Activated CD8-positive, alpha-beta memory T cell treated with anti-CD3 and anti-CD28 coated beads for 1 hour (primary cell): ENCODE measurements at places on chromosomes 7 and 10.

DNA sequence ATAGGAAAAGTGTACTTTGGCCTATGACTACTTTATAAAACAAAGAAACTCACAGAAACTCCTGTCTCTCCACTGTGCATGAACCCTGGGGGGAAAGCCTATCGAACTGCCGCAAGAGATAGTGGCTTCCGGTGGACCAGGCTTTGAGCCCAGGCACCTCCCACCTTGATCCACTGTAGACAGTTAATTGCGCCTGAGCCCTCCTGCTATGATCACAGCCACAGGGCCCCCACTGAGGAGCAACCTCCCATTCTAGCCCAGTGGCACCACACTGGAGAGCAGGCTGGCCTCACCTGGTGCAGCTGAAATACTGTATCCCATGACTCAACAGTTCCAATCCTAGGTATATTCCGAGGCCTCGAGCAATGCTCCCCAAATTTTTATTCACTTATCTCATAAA, 98.8 kb downstream of the COBL start:
- no peak for DNase-seq

DNA sequence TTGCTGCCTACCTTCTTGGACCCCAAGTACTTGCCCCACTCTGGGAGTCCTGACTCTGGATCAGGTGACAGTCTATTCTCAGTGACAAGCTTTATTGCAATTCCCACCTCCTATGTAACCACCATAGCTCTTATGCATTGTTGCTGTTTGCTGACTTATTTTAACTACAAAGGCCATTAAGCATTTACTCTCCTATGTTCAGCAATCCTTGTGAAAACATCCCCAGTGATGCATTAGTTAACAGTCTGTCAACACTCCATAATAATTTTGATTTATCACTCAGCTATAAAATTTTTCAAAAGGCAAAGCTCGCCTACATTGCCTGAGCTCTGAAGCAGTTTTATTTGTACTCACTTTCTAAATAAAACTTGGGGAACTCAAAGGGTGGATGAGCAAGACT, 871.8 kb upstream of the SORCS1 start:
- DNase-seq: no peak

DNA sequence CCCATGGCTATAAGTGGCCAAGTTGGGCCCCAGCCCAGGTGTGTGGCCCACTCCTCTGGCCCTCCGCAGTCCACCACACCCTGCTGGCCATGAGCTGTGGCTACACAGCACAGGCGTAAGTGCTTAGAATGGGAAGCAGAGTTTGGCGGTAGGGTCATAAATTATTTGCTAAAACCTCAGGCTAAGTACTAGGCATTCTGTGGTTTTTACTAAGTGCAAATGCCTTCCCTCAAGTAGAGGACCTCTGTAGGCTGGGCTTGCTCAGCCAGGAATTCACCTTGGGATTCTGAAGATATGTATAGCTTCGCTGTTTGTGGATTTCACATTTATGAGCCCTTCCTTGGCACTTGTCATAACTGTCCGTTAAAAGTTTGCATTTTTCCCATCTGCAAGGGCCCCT, 44.8 kb upstream of the LOXL4 start:
- no peak for DNase-seq

DNA sequence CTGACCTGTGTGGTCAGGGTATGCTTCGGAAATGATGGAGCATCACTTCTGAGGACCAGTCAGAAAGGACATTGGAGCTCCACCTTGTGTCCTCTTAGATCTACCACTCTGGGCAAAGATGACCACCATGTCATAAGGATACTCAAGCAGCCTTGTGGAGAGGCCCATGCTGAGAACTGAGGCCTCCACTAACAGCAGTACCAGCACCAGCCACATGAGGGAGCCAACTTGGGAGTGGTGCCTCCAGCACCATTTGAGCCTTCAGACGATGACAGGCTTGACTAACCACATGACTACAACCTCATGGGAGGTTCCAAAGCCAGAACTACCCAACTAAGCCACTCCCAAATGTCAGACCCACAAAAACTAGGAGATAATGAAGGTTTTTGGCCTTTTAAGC, 116.0 kb downstream of the NPTX2 start:
- no peak for DNase-seq

GRCh38 chr10:123886292-123886691, 5.3 kb downstream of the CPXM2 start:
- DNase-seq: no peak

DNA sequence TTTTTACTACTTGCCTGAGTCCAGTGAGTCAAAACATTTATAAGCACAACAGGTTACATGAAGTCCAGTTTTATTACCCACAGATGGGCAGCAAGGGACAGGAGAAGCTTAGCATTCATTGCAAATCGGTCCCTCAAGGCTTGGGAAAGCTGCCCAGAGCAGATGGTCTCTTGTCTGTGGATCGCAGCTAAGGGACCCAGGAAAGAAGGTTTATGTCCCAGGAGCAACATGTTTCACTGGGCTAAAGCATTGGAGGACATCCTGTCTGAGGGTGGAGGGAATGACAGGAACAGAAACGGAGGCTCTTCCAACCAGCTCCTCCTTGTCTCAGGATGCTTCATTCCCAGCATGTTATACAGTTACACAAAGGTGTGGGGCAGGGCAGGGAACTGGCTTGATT, 39.3 kb downstream of the TRIM24 start:
- DNase-seq: no peak

DNA sequence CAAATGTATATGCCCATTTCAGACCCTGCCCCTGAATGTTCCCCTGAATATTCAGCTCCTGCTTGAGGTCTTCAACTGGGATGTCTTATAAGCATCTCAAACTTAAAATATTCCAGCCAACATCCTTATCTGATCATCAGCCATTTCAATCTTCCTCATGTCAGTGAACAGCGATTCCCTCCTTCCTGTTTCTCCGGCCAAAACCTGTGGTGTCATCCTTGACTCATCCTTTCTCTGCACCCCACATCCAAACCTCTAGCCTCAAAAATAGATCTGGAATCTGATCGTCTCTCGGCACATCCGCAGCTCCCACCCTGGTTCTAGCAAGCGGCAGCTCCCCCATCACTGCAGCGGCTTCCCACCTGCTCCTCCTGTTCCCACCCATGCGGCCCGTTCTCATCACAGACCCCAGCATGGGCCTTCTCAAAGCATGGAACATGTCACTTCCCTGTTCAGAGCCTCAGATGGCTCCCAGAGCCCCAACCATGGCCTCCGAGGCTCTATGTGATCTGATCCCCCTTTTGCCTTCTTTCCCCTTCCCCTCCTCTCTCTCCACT, 165.7 kb downstream of the HECW1 start:
- DNase-seq: no peak

- no peak for DNase-seq
Measured at GRCh38 chr10:5023177-5023805, 19.6 kb upstream of the AKR1C2 start.

GRCh38 chr10:80356563-80356988, at the start of the genes DYDC1 and DYDC2:
Gene DYDC1, minus strand, starts transcription at chr10:80356755. Its CDS starts 4,154 bp downstream, at chr10:80352601.
Gene DYDC2, plus strand, starts transcription at chr10:80356781. Its CDS starts 5,663 bp downstream, at chr10:80362444.
- DNase-seq: no peak

GRCh38 chr10:93445097-93445960, 36.8 kb downstream of the MYOF start:
- DNase-seq: no peak

DNA sequence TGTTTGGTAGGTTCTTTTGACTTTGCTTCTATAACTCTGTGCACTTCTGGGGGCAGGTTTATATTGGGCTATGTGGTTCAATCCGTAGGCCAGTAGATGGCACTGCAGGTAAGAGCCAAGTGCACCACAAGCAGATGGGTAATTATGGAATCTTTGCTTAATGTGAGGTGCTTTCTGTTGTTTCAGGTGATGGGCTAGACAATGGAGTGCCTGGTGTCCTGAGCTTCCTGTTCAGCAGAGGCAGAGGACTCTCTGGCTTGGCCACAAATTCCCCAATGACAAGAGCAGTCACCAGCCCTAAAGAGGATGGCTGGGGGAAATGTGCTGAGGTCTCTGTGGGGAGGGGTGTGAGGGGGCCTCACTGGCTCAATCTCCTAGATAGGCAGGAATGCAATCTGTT, 455.0 kb downstream of the CCSER2 start:
- DNase-seq: no peak

DNA sequence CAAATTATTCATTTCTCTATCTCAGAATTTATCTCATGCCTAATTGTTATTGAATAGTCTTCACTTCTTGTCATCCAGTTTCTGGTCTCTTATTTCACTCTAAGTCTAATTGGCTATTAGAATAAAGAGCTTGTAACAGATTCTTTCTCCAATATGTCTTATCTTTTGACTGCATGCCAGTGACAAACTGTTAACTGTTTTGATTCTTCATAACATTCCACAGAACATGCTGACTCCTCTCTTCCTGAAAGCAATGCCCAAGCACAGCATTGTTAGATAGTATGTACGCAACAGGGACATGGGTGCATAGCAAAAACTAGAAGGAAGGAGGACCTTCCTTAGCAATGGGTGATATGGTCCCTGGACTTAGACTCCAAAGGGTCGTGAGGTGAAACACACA, 65.4 kb downstream of the TRUB1 start:
- DNase-seq: no peak

GRCh38 chr10:7184660-7185366, 226.0 kb downstream of the SFMBT2 start:
- DNase-seq: no peak

GRCh38 chr7:8035192-8035591, 66.6 kb downstream of the GLCCI1 start:
- no peak for DNase-seq

DNA sequence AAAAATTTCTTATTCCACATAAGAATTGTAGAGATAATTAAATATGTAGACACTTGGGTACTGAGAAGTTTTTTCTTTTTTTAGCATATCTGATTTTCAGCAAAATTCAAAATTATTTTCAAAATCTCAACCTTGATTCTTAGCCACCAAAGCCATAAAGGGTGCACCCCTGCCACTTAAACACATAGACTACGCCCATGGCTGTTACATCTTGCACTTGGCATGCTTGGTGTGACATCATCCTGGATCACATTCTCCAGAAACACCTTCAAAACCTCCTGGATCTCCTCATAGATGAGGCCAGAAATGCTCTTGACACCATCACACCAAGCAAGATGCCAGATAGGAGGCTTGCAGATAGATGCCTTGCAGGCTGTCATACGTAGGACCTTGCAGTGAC, 89.1 kb upstream of the KLF14 start:
- DNase-seq: no peak

- no peak for DNase-seq
Measured at GRCh38 chr10:33982995-33983394, 648.5 kb upstream of the NRP1 start.

DNA sequence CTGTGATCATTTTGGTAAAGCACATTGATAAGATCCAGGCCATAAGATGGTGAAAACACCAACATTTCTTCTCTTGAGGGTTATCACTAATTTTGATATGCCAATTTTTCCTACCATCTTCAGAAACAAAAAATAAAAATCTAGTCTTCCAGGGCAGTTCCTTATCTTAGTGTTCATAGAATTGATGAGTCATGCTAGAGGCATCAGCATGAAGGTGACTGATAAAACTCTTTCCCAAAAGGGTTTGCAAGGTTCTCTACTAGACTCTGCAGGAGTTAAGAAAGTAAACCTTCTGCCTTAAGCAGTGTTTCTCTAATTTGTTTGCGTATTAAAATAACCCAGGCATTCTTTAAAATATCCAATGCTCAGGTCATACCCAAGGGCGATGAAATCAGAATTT, 483.1 kb upstream of the CNTNAP2 start:
- DNase-seq: no peak
